Aortic smooth muscle cell (primary cell): ENCODE measurements at places on chromosomes 2 and 18. TPM values are rescaled to one million over a fixed set of nuclear protein-coding genes. Genes with fewer than 3 reads are reported as not detected.

Gene POLE4
- 24.4 and 36.9 TPM in 2 replicates for total RNA-seq

Gene SPDYA
- 0.79 and 1.6 TPM in 2 replicates for total RNA-seq

Gene ATP5F1A
- 708 and 733 TPM in 2 replicates for total RNA-seq

Gene HS6ST1
- 7.1 and 9.5 TPM in 2 replicates for total RNA-seq

Gene UGT1A5
- total RNA-seq = not detected in 2 replicates
